ENCODE measurements at places on chromosomes 5 and 9. TPM values are rescaled to one million over a fixed set of nuclear protein-coding genes. Genes with fewer than 3 reads are reported as not detected.

DNA sequence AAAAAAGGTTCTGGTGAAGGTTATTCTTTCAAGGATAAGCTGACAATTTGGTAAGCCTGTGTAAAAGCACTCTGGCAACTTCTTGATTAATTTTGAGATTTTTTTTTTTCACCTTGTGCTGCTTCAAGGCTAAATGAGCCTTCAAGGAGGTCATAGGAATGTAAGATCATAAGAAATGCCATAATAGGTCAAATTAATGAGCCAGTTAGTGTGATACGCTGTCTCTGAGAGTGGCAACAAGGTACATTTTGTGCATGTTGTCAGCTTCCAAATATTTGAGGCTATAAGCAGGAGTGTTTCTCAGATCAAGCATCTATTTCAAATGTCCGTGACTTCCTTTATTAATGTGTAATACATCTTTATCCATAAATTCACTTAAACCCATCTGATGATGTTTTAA, 72.3 kb upstream of the CDH6 start:
- H3K27ac ChIP-seq = no peak overlapping the region
- H3K36me3 ChIP-seq = no peaks in the 10 kb centered on the region
- H3K27me3 ChIP-seq = no peaks in the 10 kb centered on the region
- H3K4me3 ChIP-seq = no peak overlapping the region

DNA sequence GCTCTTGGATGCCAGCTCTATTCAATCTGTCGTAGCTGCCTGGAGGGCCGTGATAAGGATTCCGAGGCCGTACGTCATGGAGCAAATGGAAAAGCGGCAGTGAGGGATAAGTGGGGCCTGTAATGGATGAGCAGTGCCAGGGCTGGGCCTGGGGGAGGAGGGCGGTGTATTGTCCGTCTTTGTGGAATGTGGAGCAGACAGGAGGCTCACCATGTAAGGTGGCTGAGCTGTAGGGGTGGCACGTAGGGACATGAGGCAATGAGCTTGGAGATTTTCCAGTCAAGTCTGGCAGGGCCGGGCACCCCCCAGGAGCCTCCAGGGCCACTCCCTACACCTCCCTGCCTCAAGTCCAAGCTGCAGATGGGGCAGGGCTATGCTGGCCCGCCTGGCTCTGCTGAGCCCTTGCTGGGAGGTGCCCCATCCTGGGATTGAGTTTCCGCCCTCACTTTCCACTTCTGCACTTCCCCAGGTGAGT, 29.2 kb downstream of the NCS1 start:
- H3K27ac ChIP-seq = no peak overlapping the region
- no peak for DNase-seq
- H3K36me3 ChIP-seq = no peaks in the 10 kb centered on the region
- H3K27me3 ChIP-seq = no peaks in the 10 kb centered on the region

IFNE gene
- total RNA-seq = not detected

GRCh38 chr9:5315187-5315923, 10.8 kb upstream of the RLN2 start:
- no peak for DNase-seq
- no peak overlapping the region for H3K4me3 ChIP-seq
- no peaks in the 10 kb centered on the region for H3K4me1 ChIP-seq
- peaks cover 34% of the 10 kb centered on the region for H3K36me3 ChIP-seq

Measured in activated CD8-positive, alpha-beta memory T cell treated with anti-CD3 and anti-CD28 coated beads, Interleukin-2, amount 10 ng/mL, durations not matched to agents 7 days and 5 days (primary cell).